Cerebellum (tissue), 4 donors: ENCODE measurements at places on chromosomes 11 and 22.
A peak's percentile ranks its signal among the peaks of the same experiment; 100 is the strongest.

DNA sequence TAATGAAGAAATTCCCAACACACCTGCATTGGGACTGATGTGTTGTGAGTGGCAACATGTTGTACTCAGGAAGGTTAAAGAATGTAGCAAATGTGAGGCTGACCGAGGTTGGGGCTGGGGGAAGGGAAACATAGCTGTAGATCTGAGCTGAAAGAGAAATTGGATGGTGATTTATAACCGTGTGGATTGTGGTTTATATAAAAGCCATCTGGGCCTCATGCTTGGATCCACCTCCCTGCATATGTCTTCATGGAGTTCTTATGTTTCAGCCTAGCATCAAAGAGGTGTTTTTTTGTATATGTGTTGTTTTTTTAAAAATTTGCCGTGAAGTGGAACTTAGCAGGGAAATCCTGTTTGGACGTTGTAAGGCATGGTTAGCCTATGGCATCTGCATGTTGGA lies 141.3 kb downstream of the NAV2 start:
- DNase-seq, result no peak

- DNase-seq, result no peak
These were observed 662.5 kb upstream of the B3GAT1 start for GRCh38 chr11:135074397-135074998.

GRCh38 chr11:84398017-84398626 lies 1112.0 kb upstream of the CCDC90B start:
- no peak for DNase-seq

DNA sequence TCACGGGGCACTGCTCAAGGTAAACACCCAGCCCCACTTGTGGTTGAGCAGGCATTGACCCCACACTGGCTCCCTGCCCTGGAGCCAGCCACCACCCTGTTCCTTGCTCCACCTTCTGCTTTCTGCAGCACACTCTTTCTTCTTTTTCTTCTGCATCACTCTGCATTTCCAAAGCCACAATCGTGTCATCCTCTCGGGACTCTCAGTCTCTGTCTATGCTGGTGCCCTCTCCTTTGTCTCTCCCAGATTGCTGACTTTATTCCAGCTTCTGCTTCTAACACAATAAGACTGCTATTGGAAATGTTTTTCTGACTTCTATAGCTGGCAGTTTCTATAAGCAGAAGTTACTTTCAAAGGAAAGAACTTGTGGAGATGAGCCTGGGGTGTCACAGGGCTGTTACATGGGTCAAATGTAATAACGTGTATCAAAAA lies 14.4 kb downstream of the GRAP2 start:
- no peak for DNase-seq

GRCh38 chr11:73388265-73389133 lies 12.3 kb downstream of the RELT start:
- no peak for DNase-seq

- DNase-seq, result no peak
These were observed 44.6 kb upstream of the KLHL35 start for GRCh38 chr11:75477614-75477935.

- no peak for DNase-seq
These were observed 6.1 kb upstream of the ANO1 start for GRCh38 chr11:70071996-70072395.

GRCh38 chr11:62669420-62670161 lies 1.9 kb upstream of the UQCC3 start:
- no peak for DNase-seq

GRCh38 chr11:8638300-8638699 lies 44.2 kb downstream of the TRIM66 start:
- no peak for DNase-seq

DNA sequence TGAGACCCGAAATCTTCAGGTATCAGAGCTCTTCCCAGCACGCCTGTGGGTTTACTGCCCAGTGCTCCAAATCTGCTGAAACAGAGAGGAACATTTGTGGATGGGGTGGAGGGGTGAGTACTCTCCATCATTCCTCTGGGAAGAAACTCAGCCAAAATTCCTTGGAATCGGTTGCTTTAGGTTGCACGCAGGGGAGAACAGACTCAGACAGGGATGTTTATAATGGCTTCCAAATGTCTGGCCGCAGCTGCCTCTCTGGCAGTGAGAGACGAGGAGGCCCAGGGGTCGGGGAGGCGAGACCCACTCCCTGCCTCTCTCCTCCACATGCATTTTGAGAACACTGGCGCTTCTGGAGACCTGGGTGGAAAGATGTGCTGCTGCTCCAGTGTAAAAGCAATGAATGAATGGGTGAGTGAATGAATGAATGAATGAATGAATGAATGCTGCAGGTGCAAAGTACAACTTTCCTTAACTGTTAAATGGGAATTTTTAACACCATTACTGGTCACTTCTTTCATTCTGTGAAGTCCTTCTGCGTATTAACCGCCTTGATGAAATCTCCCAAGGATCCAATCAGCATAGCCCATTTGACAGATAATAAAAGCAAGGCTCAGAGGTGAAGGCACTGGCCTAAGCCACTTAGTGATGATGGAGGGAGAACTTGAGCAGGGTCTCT lies 437.4 kb downstream of the MIAT start:
- DNase-seq, result no peak

- DNase-seq, result peak; percentile 83
These were observed 28.9 kb downstream of the AP1B1 start for GRCh38 chr22:29359469-29359868.

GRCh38 chr11:119056421-119056999 lies 495 bp downstream of the HYOU1 start:
- DNase-seq, result no peak

DNA sequence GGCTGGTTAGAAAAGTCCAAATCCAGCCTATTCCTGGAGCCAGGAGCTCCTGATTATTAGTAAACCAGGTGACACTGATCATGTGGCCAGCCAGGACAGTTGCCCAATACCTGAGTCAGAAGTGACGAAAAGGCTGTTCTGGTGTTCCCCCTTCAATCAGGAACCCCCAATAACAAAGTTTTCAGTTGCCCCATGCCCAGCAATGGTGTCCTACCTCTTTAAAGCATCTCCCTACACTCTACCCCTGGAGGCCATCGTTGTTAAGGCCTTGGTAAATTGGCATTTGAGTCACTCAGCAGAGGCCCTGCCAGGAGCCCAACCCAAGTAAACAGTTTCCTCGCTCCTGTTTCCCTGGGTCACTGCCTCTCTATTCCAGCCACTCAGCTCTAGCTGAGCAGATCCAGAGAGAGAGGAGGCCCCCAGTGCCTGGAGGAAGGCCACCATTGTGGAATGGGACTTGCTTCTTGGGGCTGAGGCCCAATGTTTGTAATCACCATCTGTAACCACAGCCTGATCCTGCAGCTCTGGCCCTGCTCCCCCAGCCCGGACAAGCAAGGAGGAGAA lies 25.0 kb downstream of the ARHGAP1 start:
- no peak for DNase-seq

DNA sequence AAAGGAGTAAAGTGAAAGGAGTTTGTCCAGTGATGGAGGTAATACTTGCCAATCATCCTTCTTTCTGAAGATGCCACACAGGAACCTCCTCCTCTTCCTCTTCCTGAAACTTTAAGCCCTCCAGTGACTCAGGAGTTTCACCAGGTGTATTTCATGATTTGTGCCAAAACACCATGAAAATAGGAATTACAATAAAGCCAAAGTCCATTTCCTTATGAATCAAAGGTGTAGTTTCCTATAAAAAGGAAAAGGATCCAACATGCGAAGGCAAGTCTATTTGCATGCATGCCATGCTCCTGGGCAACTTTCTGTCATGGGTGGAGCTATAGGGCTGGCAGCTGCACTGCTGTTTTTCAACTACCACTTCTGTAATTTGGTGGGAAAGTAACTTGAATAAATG lies 9.8 kb upstream of the POU2AF1 start:
- DNase-seq, result no peak

- DNase-seq, result no peak
These were observed 236.3 kb upstream of the SORL1-AS1 start for GRCh38 chr11:121688860-121689614.

DNA sequence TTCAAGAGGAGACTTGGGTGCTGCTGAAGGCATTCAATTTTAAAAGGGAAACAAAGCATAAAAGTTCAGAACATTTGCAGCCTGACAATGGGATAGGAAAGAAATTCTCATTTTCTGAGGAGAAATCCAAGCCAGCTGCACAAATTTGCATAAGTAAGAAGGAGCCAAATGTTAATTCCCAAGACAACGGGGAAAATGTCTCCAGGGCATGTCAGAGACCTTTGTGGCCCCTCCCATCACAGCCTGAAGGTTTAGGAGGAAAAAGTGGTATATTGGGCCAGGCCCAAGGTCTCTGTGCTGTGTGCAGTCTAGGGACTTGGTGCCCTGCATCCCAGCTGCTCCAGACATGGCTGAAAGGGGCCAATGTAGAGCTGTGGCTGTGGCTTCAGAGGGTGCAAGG lies 12.7 kb upstream of the OR51F1 start:
- no peak for DNase-seq

GRCh38 chr11:23257556-23257955 lies 397.3 kb upstream of the CCDC179 start:
- no peak for DNase-seq

GRCh38 chr11:96017856-96018255 lies 93.9 kb upstream of the MTMR2 start:
- DNase-seq, result no peak

GRCh38 chr11:20964985-20965384 lies 295.6 kb downstream of the NELL1 start:
- DNase-seq, result no peak

DNA sequence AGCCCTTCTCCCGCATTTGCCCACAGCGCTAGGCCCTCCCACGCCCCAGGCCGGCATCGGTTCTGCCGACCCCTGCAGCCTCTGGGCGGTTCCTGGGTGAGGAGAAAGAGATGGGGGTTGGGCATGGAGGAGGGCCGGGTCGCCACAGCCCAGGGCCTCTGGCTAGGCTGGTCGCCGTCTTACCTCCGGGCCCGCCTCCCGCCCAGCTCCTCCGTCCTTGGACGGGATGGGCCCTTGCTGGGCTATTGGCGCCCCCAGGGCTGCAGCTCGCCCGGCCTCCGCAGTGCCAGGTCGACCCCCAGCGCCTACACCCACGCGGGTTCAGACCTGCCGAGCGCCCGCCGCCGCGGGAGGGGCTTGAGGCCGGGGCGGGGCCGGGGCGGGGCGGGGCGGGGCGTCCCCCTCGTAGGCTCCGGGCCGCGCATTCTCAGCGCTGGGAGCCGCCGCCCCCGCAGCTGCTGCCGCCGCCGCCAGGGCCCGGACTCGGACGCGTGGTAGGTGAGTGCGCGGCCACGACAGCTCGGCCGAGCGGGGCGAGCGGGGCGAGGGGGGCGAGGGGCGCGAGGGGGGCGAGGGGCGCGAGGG lies at the start of gene CD151:
Gene CD151 (plus strand): TSS at position 424 of the 585 bp plus-strand sequence. CDS start 3,118 bp downstream, outside the sequence.
- DNase-seq, result peak; percentile 85

- DNase-seq, result no peak
These were observed 1.6 kb downstream of the PRDM11 start for GRCh38 chr11:45147891-45148675.
